ENCODE measurements at places on chromosomes 3 and 15.
A peak's percentile ranks its signal among the peaks of the same experiment; 100 is the strongest.

- no peak for DNase-seq
These were observed 89.7 kb downstream of the ULK4 start for GRCh38 chr3:41872157-41872556.

- DNase-seq: no peak
These were observed 271.5 kb downstream of the IL5RA start for GRCh38 chr3:2838546-2839157.

DNA sequence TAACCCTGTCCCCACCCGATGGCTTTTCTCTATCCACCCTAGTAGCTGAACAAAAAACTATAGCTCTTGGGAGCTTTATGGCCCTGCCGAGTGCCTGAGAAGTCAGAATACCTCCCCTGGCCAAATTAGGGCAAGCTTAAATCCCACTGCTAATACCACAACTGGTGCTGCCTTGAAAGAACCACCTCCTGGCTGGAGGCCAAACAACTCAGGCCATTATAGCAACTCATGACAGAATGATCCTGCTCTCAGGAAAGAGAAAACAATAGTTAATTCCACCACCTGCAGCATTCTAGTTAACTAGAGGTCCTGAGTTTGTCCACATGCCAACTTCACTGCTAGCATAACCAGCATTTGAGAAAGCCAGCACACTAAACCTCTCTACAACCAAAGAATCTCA lies 123.2 kb downstream of the RTP4 start:
- DNase-seq: no peak

DNA sequence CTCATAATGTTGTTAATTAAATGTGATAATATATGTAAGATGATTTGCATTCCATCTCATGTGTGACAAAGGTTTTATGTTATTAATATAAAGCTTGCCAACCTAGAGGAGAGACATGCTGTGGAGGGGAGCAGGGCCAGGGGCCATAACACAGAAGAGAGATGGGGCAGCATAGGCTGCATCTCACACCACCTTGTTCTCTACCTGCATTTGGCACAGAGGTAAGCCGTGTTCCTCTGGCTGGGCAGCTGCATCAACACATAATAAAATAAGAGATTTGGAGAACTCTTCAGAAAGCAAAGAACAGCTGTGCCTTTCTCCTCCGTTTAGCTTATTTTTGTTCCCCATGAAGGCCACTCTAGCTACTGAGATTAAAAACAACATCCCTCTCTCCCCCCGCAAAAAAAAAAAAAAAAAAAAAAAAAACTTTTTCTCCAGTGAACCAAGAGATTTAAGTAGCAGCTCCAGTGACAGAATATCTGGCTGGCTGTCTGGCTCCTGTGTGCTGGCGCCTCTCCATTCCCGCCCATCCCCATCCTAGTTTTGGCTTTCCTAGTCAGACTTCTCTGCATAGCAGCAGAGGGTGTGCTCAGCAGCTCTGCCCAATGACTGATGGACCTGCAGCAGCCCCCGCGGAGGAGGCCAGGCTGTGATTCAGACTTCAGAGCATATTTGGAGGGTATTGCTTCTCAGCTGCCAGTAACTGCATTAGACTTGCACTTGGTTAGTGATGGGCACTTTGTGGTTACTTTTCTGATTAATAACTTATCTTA lies 52.2 kb upstream of the STXBP5L start:
- peak; percentile 58 for DNase-seq

DNA sequence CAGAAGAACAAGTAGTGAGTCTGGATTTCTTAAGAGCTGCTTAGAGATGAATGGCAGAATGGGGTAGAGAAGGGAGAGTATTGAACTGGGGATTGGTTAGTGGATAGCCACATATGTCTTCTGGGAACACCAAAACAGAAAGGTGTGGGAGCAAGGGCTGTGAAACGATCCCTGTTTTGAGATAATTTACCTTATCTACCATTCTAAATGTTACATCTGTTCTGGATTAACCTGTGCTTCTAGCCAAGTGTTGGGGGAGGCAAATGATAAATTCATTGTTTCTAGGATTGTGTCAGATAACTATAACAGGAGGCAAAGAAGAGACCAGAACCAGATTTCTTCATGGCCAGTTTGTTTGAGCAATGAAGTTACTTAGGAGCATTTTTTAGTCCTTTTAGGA lies 8.4 kb downstream of the NR1D2 start:
- no peak for DNase-seq

GRCh38 chr3:144229330-144229729 lies 257.7 kb downstream of the DIPK2A start:
- no peak for DNase-seq

DNA sequence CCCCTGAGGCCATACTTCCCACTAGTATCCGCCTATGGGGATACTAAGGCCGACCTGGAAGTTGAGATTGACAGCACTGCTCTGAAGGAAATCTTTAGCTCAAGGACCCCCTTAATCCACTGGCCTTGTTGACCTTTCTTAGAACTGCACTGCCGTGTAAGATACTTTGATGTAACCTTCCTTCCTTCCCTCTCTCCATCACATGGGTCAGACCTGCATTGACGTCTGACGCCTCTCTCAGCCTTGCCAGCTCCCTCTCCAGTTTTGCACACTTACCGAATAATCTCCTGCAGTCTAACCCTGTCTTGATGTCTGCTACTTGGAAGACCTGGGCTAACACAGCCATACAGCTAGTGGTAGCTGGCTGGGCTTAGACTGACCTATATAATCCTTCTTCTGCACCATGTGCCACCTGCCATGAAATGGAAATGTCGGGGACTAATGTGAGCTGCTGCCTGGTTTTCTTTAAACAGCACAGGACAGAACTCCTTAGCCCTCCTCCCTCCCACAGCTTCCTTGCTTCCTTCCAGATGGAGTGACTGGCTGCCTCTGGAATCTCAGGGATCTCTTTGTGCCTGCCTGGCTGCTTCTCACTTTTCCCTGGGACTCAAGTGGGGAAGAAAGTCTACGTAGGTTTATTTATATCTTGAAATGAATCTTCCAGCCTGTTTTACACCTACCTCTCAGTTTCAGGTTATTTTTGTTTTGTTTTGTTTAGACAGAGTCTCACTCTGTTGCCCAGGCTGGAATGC lies 39.2 kb upstream of the HERC1 start:
- DNase-seq: no peak

- DNase-seq: no peak
These were observed 42.1 kb upstream of the FOXP1 start for GRCh38 chr3:71625676-71626075.

GRCh38 chr3:80159990-80160506 lies 392.2 kb upstream of the ROBO1 start:
- no peak for DNase-seq

- no peak for DNase-seq
These were observed 319.3 kb upstream of the NECTIN3 start for GRCh38 chr3:110752307-110752706.

- DNase-seq: peak; percentile 65
These were observed 56.4 kb downstream of the NEDD4 start for GRCh38 chr15:55937040-55937439.

DNA sequence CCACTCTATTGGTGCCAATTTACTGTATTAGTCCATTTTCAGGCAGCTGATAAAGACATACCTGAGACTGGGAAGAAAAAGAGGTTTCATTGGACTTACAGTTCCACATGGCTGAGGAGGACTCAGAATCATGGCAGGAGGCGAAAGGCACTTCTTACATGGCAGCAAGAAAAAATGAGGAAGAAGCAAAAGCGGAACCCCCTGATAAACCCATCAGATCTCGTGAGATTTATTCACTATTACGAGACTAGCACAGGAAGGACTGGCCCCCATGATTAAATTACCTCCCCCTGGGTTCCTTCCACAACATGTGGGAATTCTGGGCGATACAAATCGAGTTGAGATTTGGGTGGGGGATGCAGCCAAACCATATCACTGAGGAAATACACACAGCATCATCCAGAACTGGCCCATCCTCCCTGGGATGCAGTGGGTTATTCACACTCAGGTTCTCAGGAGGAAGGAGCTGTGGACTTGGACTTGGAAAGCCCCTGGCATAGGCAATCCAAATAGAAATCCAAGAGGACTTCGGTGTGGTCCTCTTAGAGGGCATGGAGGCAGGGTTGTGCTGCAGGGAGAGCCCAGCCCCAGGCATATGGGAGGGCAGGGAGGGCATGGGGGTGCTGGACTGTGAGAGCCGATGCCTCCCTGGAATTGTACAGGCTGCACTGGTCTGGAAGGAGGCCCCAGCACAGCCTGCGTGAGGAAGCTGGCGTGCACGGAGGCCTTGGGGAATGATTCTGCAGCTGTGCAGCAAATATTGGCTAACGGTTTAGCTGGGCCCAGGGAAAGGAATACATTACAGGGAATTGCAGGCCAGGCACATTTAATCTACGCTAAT lies 62.9 kb downstream of the EFCAB12 start:
- DNase-seq: no peak

DNA sequence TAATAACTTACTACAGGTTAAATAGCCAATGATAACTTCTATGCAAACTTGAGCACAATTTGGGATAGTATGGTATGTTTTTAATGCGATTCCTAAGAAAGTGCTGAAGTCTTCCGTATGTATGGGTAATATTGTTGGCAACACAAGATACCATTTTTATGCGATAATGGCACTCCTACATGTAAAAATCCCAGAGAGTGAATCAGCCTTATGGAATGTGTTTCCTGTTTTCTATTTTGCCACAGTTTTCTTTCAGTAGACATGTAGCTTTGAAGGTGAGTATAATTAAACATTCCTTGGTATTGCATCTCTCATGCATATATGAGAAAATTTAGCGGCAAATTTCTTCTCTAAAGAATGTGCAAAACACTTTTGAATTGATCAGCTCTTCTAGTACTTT lies 396.8 kb upstream of the AZI2 start:
- no peak for DNase-seq

DNA sequence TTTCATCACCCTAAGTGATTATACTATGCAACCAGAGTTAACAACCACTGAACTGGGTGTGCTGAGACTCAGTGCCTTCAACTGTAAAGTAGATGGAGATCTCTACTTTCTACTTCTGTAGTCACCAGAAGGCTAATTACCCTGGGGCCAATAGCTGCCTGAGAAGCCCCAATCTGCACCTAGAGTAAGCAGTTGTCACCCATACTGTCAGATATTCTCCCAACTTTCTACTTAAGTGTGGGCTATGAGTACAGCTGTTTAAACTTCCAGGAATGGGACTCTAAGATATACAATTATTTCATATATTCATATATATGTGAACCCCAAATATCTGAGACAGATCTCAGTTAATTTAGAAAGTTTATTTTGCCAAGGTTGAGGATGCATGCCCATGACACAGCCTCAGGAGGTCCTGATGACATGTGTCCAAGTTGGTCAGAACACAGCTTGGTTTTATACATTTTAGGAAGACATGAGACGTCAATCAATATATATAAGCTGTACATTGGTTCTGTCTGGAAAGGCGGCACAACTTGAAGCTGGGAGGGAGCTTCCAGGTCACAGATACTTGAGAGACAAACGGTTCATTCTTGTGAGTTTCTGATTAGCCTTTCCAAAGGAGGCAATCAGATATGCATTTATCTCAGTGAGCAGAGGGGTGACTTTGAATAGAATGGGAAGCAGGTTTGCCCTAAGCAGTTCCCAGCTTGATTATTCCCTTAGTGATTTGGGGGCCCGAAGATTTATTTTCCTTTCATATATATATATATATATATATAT lies 41.9 kb downstream of the CCNL1 start:
- DNase-seq: no peak

DNA sequence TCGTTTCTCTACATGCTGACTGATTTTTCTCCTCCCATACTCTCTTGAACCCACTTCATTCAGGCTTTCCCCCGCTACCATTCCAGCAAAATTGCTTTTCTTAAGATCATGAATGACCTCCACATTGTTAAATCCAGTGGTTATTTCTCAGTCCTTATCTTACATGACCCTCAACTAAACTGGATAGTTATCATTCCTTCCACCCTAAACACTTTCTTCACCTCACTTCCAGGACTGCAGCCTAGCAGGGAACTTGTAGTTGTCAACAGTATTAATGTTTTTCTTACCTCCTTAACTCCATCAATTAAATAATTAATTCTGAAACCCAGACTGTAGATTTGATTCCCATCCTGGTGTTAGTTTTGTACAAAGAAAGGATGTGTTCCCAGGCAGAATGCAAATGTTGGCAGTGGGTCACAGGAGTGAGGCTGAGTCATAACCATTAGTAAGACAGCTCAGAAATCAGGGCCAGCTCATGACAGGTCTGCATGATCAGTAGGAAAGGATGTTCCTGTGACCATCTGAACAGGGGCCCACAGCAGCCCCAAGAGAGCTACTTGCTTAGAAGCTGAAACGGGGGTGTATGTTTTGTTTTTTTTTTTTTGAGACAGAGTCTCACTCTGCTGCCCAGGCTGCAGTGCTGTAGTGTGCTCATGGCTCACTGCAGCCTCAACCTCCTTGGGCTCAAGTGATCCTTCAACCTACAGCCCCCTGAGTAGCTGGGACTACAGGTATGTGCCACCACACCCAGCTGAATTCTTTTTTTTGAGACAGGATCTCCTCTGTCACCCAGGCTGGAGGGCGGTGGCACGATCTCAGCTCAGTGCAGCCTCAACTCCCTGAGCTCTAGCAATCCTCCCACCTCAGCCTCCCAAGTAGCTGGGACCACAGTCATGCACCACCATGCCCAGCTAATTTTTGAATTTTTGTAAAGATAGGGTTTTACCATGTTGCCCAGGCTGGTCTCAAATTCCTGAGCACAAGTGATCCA lies 9.1 kb downstream of the BCL2L10 start:
- DNase-seq: peak; percentile 93

DNA sequence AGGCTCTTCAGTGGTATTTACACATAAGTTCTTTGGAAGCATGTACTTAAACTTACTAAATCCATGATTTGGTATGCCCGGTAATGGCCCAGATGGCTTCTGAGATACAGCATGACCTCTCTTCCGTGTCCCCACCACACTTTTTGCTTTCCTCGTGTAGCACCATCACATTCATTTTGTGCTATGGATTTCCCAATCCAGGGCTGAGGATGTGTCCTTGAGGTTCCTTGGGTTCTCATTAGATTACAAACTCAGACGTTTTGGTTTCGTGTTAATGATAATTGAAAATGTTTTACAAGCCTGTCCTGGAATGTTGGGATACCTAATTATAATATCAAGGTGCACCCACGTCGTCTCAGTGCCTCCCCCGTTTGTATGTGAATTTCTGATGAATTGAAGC lies 7.3 kb downstream of the ABHD2 start:
- DNase-seq: no peak

DNA sequence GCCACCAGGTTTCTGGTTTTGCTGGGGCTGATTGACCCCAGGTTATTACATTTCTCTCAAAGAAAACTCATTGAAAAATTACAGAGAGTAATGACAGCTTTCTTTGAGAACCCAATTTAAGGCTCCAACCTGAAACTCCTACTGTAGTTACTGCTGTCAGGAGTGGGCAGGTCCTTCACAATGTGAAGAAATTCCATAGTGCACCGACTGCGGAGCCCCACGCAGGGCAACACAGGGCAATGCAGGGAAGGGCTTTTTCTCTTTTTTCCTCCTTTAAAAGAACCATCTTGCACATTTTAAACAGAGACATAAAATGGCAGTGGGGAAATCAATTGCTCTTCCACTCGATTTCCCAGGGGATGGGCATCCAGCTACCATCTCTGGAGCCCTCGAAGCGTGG lies 74.3 kb downstream of the NUP210 start:
- DNase-seq: no peak

GRCh38 chr3:197135212-197135611 lies 105.6 kb upstream of the MELTF start:
- DNase-seq: no peak

GRCh38 chr3:169666376-169667165 lies 3.1 kb upstream of the MECOM start:
- no peak for DNase-seq

All from GM04504 (cell line).